ENCODE measurements at places on chromosomes 5 and 9.

DNA sequence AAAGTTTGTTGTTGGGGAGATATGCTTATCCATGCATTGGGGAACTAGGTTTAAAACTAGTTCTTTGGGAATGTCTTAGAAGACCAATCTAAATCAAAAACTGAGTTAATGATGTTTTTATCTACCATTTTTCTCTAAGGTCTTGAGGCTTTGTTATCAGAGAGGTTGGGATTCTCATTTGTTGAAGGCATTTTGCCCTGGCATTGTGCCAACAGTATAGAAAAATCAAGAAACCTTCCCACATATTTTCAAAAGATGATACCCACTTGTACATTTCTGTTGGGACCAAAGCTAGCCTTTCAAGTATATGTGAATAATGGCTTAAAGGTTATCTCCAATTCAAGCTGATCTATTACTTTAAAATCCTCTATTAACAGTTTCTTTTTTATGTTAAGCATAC, 419.8 kb upstream of the KIF2A start:
- no peak for DNase-seq

DNA sequence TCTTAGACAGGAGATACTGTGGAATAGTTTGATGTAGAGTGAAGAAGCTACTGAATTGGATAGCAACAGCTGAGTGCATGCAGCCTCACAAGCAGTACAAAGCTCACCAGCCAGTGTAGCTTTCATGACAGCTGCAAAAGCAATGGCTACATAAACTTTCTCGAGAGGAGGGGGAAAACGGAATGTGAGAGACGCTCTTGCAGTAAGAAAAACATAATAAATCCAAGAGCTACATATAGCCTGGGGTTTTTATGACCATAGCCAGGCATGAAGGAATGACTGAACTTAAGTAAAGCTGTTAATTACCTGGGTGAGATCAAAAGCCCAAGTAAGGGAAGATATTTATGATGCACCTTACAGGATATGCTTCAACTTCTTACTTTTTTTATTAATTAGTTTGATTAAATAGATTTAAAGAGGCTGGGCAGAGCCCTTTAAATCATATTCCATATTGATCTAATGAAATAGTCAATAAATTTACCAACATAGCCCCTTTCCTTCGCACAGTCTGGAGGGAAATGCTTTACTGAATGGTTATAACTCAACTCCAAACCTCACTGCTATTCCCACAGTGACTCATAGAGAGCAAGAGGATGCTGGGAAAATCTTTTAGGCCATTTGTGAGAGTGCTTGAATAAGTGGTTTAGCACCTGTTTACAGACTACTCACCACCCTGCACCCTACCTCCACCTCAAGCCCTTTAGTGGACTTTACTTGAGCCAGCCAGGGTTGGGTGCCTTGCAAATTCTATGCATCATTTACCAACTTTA, 407.2 kb upstream of the CLINT1 start:
- no peak for DNase-seq

- no peak for DNase-seq
Observed at GRCh38 chr9:131411719-131412681, 18.1 kb downstream of the PRRC2B start.

DNA sequence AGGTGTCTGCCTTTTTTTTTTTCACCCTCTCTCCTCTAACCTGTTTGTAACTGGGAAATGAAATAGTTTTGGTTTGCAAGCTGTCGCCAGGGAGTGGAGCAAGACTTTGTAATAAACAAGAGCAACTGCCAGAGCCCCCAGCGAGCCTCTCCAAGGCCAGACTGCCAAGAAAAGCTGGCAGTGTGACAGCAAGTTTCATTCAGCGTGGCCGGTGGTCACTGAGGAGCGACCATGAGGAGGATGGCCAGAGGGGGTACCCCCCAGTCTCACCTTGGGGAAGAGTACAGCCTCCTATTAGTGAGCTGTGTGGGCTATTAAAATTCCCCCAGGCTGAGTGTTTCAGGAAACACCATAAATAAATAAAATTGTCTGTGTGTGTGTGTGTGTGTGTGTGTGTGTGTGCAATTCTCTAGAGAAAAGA, 49.9 kb downstream of the ZFAND5 start:
- DNase-seq: no peak

- DNase-seq: no peak
Observed at GRCh38 chr5:173232499-173233346, 2.3 kb downstream of the NKX2-5 start.

GRCh38 chr9:110021891-110022290, 186.1 kb downstream of the C9orf152 start:
- DNase-seq: no peak

DNA sequence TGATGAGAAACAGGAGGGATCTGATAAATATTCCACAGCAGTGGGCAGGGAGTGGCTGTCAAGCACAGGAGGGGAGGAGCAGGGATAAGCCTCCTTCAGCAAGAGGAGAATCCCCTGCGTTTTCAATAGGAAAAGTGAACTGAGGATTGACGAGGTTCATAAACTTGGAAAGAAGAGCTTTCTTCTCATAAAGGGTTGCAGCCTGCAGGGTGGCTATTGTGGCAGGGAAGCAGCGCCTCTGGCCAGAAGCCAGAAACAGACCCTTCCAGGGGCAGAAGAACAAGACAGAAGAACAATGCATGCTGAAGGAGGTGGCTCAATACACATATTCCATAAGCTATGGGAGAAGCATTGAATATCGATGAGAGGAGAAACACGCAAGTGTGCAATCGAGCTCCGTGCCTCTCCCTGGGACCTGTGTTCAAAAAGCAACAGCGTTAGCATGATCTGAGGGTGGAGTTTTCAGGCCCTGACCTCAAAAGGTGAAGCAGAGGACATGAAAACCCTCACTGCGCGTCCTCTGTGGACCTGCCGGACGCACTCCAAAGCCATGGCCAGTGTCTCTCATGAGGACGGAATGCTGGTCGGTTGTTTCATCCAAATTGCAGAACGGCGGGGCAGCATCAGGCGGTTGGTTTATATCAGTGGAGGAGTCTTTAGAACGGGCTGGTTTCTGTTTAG, 67.6 kb downstream of the ANKRD33B start:
- DNase-seq: no peak

DNA sequence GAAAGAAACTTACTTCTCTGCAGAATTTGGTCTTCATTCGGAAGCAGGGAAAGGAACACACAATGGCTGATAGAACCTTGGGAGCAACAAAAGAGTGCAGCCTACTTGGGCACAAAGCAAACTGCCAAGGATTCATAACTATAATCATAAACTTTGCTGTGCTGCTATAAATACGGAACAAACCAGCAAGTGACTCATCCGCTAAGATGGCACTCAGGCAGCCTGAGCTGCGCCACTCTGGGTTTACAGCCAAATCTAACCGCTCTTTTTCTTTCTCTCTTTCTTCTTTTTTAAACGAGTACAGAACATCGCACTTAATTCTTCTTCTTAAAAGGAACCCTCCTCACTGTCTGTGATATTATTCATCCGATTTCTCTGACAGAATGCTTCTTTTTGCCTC, 81.1 kb downstream of the PTPN3 start:
- DNase-seq: no peak

GRCh38 chr5:108295578-108296368, 86.1 kb downstream of the FBXL17 start:
- no peak for DNase-seq

GRCh38 chr5:53969176-53969730, 341.1 kb downstream of the ARL15 start:
- no peak for DNase-seq

DNA sequence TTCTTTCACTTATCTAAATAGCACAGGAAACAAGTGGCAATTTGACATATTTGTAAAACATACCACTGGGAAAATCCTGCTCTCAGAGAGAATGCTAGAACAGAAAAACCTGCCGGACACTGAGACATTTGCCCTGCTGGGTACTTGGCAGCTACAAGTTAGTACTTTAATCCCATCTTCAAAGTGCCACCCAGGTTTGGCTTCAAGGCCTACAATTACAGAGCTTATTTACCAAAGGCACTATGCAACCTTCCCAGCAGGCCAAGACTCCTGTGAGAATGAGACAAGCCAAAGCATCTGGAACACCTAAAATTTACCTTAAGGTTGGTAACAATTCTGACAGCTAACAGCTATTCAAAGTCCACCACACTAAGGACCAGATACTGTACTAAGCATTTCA, 78.3 kb downstream of the TSSK1B start:
- DNase-seq: no peak

DNA sequence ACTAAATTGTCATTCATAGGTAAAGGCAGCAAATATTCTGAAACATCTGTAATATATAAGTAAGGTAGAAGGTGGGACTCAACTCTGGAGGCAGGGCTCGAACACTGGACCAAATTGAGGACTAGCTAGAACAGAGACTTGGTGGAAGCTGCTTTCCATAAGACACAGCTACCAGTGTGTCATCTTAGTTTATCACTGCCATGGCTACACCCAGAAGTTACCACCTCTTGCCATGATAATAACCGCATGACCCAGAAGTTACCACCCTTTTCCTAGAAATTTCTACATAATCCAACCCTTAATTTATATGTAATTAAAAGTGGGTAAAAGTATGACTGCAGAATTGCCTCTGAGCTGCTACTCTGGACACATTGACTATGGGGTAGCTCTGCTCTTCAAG, 99.7 kb downstream of the STARD4 start:
- DNase-seq: no peak

- DNase-seq: peak; percentile 41
Observed at GRCh38 chr9:96618209-96619123, 1.2 kb downstream of the CDC14B start.

GRCh38 chr5:130532786-130533185, 628.5 kb downstream of the CHSY3 start:
- DNase-seq: no peak

DNA sequence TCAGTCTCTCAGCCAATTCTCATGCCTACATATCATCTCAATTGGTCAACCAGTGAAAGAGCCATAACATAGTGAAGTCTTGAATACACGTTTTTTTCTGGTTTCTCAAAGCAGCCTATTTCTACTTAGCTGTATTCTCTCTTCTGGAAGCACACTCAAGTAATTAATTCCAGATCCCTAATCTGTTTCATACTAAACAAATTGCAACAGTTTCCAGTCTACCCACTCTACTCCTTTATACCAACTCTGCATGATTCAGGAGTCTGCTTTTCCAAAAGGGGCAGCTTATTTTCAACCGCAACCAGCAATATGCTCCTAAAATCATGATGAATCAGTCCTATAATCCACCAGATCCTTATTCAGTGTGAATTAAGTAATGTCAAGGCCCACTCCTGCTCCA, 211.7 kb downstream of the TLE1 start:
- no peak for DNase-seq

- no peak for DNase-seq
Observed at GRCh38 chr5:104015765-104016164, 453.2 kb upstream of the NUDT12 start.

DNA sequence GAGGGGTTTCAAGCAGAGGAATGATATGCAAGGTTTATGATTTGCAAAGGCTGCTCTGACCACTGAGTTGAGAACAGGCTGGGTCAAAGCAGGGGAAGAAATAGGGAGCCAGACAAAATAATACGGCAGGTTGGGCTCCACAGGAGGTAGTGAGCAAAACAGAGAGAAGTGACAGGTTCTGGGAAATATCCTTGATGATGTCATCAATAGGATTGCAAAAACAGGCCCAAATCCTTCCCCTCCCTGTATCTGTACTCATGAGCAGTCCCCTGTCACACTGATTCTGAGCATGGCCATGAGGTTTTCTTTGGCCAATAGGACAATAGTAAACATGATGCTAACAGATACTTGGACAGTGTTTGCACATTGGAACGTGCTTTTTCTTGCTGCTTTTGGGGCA, 471.8 kb upstream of the BRINP1 start:
- DNase-seq: no peak

- no peak for DNase-seq
Observed at GRCh38 chr9:76431601-76432000, 27.4 kb upstream of the GCNT1 start.

- no peak for DNase-seq
Observed at GRCh38 chr9:35666045-35666444, 1.1 kb upstream of the ARHGEF39 start.

DNA sequence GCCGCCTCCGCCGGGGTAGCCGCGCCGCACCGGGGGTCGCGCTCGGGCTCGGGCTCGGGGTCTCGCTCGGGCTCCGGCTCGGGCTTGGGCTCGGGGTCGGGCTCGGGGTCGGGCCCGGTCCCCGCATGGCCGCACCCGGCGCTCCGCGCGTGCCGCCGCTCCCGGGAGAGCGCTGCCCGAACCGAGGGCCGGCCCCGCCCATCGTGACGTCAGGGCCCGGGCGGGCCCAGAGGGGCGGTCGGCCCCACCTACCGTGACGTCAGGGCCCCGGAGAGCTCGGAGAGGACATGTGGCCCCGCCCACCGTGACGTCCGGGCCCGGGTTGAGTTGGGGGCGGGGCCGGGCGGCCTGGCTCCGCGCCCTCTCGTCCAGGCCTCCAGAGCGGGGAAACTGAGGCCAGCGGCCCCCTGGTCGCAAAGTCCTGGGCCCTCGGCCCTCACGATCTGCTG, at the start of gene NSMF:
Gene NSMF, minus strand, starts transcription at position 183 of the 449 bp plus-strand sequence. CDS start 232 bp downstream, outside the sequence.
- DNase-seq: peak; percentile 100

- DNase-seq: no peak
Observed at GRCh38 chr5:171450423-171451331, 31.2 kb downstream of the FGF18 start.

DNA sequence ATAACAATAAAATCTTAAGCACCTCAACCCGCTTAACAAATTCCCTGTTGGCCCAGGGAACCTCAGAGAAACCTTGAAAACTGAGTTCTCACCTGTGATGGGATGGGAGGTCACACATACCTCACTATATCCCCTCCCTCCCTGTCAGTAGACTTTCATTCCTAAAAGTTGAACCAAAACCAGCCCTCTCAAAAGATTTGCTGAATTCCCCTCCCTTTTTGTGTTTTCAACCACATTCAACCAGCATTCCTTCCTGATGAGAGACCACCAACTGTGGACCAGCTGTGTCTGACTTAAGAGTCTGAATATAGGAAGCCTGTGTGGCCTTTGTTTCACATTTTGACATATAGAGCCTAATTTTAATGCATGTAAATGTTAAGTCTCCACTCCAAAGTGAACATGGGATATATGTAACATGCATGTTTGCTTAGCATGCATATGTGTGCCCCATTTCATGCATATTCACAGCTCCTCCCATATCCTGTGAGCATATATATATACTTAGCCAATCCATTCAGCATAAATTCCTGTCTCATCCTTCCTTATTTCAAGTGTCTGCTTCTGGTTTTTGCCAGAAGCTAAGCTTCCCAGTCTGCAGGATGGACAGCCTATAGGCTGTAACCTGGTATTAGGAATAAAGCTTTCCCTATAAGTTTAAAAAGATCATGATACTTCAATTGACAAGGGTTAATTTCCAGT, 604.6 kb downstream of the PTPRD start:
- DNase-seq: no peak

- no peak for DNase-seq
Observed at GRCh38 chr9:35191105-35191504, 29.3 kb downstream of the UNC13B start.

Measured in HuH-7.5 (cell line).